ENCODE measurements at places on chromosomes 13 and 19. TPM values are rescaled to one million over a fixed set of nuclear protein-coding genes. Genes with fewer than 3 reads are reported as not detected.
A peak's percentile ranks its signal among the peaks of the same experiment; 100 is the strongest.

- DNase-seq: no peak
Observed at GRCh38 chr13:26656919-26657318, 99.4 kb downstream of the WASF3 start.

- DNase-seq: no peak
Observed at GRCh38 chr13:22027566-22027965, 356.7 kb downstream of the FGF9 start.

DNA sequence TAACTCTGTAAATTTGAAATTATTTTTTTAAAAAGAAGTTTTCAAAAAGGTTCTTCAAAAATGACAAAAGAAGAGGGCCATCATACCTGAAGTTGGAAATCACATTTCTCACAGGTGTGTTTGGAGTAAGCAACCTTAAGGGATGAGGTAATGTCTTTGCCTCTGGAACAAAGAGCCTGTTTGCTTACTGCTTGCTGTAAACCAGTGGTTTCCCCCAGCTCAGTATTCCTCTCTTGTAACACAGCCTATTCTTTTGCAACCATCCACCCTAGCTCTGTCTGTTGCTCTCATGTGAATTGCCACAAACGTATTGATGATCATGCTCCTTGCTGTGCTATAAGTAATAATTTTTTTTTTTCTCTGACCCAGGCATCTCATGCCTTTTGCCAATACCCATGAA is 38.1 kb downstream of the UCHL3 start:
- peak; percentile 1 for DNase-seq

- DNase-seq: no peak
Observed at GRCh38 chr13:94198681-94199080, 280.8 kb downstream of the DCT start.

GRCh38 chr13:34555988-34556387 is 386.1 kb upstream of the NBEA start:
- DNase-seq: no peak

- no peak for DNase-seq
Observed at GRCh38 chr13:31110617-31111016, 51.1 kb downstream of the HSPH1 start.

The CRYL1 gene
- total RNA-seq: 13.9 TPM

The CGB5 gene
- total RNA-seq: not detected

The SIGLEC12 gene
- not detected for total RNA-seq

The NUMBL gene
- 47.4 TPM for total RNA-seq

The CGB8 gene
- total RNA-seq: not detected

The TMC4 gene
- 0.71 TPM for total RNA-seq

The RELB gene
- total RNA-seq: 10.5 TPM
